ENCODE measurements at places on chromosomes 3 and 15.
A peak's percentile ranks its signal among the peaks of the same experiment; 100 is the strongest.

- no peak for DNase-seq
These were observed 180.4 kb upstream of the CTNNB1 start for GRCh38 chr3:41018855-41019254.

DNA sequence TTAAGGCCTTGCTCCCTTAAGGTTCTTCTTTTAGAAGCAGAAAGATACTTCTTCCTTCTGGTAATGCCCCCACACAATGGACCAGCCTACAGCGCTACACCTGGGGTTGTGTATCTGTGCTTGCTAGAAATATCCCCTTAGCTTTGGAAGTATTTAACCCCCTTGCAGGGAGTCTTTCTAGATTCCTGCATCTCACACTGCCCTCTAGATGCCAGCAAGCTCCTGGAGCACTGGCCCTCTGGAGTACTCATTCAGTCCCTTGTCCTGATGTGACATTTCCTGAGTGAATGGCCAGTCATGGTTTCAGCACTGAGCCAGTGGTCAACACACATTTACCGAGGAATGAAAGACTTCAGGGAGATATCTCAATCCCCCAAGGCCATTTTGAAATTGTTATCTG, 30.4 kb upstream of the RBP2 start:
- DNase-seq, result no peak

- no peak for DNase-seq
These were observed 103.1 kb downstream of the DGKG start for GRCh38 chr3:186258968-186259367.

GRCh38 chr15:74235962-74236361, at the start of gene CCDC33:
Gene CCDC33, plus strand, starts transcription at chr15:74236326. Its CDS starts 394 bp downstream, at chr15:74236720.
- DNase-seq, result no peak

DNA sequence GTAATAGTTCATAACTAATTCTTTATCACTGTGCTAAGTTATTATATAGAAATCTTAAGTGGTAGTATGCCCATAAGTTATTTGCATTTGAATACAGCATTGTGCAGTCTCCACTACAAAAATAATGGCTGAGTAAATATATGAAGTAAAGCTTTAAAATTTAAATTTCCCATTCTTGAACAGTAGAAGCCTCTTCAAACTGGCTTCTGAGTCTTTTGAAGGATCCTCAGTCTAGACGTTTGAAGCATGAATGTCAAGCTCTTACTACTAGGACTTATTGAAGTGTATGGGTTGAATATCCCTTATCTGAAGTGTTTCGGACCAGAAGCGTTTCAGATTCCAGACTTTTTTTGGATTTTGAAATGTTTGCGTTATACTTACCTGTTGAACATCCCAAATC, 16.3 kb downstream of the MORF4L1 start:
- DNase-seq, result no peak

DNA sequence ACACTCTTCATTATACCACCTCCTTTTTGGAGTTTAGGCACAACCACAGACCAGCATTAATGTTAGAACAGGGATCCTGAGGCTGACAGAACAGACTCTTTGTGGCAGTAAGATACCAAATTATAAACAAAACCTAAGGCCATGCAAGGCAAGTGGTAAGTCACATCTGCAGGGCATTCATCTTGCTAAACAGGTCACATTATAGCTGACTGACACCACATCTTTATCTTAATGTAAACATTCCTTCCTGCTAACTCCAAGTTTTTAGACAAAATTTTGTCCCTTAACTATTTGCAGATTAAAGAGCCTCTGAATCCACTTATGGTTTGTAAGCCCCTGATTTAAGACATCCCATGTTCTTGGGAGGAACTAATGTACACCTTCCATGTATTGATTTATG, 500.6 kb downstream of the PYDC2 start:
- DNase-seq, result no peak

DNA sequence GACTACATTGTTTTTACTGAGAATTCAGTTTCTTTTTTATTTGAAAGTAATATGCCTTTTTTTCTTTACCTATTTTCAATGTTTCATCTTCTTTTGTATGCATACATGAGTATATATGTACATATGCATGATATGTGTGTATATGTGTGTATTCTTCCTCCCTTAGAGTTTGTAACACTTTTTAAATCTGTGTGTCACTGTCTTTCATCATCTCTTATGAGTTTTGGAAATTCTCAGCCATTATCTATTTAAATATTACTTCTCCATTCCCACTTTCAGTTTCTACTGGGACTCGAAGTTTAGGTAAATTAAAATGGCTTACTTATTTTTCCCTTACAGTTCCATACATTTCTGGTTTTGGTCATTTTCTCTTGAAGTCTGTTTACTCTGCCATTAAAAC, 754.1 kb downstream of the GRM7 start:
- no peak for DNase-seq

GRCh38 chr15:45435124-45435903, 57.0 kb upstream of the GATM start:
- DNase-seq, result no peak

GRCh38 chr3:183038221-183038620, 57.9 kb upstream of the DCUN1D1 start:
- DNase-seq, result no peak

DNA sequence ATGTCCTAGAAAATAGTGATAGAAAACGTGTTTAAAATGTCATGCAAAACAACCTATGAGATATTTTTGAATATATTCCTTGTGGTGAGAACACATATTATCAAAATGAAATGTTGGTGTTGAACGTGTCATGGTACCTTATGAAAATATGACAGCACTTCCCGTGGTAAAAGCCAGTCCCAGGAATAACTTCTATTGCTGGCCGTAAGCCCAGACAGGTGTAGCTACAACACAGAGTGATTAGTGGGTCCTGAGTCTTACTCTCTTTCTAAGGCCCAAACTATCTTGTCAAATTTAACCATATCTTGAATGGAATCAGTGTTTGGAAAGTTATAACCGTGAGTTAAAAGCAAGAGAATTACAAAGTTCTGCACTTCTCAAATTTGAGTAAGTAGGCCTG, 24.1 kb downstream of the RARB start:
- no peak for DNase-seq

DNA sequence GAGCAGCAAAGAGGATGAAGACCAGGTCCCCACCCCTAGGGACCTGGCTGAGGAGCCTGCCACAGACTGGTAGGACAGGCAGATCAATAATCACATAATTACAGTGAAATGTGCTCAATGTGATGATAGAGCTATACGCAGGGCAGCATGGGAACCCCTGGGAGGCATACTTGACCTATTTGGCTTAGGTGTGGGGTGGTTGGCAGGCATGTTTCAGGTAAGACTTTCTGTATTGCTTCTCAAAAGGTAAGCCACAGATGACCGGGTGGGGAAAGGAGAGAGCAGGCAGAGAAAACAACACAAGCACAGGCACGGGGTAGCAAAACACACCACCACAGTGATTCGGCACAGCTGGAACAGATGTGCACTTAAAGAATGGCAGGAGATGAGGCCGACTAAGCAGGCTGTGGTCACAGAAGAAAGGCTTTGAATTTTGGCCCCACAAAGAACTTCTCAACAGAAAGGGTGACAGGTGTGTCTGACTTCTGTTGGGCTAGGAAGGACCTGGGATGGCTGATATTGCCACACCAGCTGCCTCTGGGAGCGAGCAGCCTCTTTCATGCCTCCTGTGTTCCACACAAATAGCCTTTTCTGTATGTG, 64.1 kb downstream of the ABCC5 start:
- no peak for DNase-seq

GRCh38 chr15:60937278-60937677, 291.8 kb downstream of the RORA start:
- DNase-seq, result no peak

DNA sequence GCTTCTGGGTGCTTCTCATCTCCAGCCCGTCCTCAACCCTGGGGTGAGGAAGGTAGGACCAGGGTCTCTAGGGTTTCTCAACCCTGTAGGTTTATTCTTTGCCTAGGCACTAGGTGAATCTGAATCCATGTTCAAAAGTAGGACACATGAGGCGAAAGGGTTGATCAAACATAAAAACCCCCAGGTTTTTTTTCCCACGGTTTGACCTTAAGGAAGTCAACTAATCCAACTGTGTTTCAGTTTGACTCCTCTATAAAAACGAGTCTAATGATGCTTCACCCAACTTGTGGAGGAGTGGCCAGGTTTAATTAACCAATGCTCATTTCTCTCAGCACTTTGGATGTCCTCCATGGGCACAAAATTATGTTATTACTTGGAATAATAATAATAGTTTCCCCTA, 335.9 kb upstream of the ICE2 start:
- no peak for DNase-seq

DNA sequence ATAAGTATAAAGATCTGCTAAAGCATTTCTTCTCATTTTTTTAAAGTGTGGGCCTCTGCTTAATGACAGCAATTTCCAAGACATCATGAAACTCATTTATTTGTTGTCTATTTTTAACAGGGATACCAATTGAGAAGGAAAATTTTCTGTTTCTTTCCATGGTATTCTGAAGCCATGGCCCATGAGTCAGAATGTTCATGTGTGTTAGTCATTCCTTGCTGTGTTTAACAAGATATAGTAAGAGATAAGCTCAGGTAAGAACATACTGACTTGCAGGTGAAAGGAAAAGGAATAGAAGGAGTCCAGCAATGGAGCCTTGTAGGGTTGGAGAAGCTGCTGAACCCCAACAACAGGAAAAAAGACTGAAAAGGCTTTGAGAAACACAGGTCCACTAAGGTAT, 17.0 kb upstream of the ARID3B start:
- no peak for DNase-seq

DNA sequence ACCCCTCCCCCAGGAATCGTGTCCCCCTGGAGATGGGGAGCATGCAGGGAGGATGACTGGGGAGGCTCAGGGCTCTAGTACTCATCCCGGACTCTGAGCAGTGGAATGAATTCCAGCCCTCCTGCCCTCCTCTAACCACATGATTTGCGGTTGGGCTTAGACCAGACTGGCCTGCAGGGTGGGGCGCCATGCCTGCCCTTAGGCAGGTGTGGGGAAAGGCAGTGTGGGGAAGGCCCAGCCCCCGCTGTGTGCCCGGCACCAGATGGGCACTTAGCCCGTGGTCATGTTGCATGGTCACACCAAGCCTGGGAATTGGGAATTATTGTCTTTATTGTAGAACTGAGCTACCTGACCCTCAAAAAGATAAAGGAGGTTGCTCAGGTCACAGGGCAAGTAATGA, 283.8 kb downstream of the TLE3 start:
- DNase-seq, result no peak

- no peak for DNase-seq
These were observed 2.2 kb downstream of the THBS1 start for GRCh38 chr15:39582977-39583595.

DNA sequence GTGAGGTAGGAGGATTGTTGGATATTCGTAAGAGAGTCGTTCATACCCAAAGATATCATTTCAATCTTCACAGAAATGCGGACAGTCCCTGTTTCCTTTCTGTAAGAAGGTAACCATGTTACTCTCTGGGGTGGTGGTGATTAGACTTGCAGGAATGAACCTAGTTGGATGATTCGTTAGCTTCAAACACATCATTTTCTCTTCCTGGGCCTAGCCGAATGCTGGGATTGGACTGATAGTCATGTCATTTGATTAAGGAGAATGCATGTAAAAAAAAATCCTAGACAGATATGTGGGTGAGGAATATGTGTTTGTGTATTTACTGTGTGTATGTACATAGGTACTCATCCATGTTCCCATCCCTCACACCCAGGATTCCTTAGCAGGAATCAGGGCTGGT, 12.4 kb downstream of the SLCO3A1 start:
- no peak for DNase-seq

DNA sequence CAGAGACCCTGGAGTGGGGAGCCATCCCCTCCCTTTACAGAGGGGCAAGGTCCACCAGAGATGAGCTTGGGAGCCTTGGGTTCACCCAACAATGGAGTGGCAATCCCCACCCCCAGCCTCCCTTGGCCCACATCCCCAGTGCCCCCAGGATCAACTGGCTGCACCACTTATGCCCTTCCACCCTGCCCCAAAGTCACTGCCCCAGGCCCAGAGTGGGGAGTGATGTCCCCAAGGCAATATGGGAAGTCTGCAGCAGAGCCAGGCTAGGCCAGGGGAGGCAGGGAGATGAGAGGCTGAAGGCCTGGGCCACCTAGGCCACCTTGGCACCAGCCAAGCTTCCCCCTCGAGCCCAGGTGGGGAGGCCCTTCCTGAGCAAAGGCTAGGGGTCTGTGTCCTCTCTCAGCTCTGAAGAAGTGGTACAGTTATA, 145.5 kb downstream of the SMAD6 start:
- no peak for DNase-seq

- DNase-seq, result no peak
These were observed 253.3 kb downstream of the FAM43A start for GRCh38 chr3:194938845-194939531.

DNA sequence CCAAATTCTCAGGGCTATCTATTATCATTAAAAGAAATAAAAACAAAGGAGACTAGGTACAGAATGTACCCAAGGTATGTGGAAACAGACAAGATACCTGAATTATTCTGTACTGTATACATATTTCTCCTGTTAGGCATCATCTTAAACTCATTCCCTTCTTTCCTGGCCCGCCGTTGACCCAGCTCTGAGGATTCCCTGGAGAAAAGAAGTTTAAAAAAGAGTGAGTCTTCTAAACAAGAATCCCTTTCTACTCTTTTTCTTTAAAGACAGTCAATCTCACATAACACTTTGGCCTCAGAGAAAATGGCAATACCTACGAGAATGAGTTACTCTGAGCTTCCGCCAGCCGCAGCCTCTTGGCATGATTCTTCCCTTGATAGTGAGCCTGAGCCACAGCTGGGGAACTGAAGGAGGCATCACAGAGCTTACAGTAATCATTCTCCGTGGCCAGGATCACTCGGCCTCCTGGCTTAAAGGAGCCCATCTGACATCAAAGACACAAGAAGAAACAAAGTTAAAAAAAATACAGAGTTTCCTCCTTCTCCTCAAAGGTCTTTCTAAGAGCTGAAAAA, 44.2 kb downstream of the ZMAT3 start:
- peak; percentile 19 for DNase-seq

DNA sequence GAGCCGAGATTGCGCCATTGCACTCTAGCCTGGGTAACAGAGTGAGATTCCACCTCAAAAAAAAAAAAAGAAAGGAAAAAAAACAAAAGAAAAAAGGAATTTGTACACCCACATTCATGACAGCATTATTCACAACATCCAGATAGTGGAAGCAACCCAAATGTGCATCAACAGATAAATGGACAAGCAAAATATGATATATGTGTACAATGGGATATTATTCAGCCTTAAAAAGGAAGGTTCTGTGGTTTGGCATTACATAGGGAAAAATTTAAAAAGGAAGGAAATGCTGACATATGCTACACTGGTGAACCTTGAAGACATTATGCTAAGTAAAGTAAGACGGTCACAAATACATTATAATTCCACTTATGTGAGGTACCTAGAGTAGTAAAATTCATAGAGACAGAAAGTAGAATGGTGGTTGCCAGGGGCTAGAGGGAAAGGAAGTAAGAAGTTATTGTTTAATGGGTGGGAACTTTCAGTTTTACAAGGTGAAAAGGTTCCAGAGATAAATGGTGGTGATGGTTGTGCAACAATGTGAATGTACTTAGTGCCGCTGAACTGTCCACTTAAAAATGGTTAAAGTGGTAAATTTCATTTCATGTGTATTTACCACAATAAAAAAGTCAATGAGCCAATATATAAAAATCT, 118.5 kb downstream of the MYLK start:
- DNase-seq, result no peak

Measured in activated T-cell treated with anti-CD3 and anti-CD28 coated beads for 48 hours (primary cell).